ENCODE measurements at places on chromosomes 4 and X.

DNA sequence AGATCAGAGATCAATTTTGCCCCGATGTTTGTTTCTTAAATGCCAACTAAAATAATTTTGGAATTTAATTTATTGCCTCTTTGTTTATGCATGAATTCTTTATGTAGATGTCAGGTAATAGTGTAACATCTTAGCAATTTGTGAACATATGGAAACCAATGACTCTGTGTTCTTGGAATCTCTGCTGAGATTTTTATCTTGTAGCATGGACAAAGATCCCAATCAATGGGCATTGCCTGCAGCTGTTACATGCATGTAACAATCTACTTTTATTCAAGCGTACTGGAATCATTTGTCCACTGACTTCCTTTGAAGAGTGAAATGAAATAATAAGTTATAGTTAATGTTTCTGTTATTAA is 61.6 kb upstream of the ARSJ start:
- H3K36me3 ChIP-seq, result no peaks in the 10 kb centered on the region
- H3K27ac ChIP-seq, result no peak overlapping the region
- peak; percentile 57 for DNase-seq
- H3K27me3 ChIP-seq, result no peaks in the 10 kb centered on the region

DNA sequence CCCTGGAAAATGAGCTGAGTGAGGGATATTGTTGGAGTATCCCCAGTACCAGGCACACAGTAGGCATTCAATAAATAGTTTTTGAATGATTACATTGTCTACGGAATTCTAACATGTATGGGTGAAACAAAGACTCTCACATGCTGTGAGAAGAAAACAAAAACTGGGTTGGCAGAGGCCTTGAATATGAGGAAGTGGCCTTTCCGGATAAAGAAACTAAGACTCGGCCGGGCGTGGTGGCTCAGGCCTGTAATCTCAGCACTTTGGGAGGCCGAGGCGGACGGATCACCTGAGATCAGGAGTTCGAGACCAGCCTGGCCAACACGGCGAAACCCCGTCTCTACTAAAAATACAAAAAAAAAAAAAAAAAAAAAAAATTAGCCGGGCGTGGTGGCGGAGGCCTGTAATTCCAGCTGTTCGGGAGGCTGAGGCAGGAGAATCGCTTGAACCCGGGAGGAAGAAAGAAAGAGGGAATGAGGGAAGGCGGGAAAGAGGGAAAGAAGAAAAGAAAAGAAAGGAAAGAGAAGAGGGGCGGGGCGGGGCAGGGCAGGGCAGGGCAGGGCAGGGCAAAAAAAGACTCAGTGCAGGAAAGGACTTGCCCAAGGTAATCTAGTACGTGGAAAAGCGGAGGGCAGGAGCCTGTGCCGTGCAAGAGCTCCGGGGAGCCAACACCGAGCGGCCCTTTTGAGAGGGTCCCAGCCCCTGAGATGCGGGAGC is 689 bp upstream of the TMA16 start:
- H3K4me3 ChIP-seq, result peak overlapping the region; percentile 79
- no peaks in the 10 kb centered on the region for H3K4me1 ChIP-seq
- no peaks in the 10 kb centered on the region for H3K36me3 ChIP-seq
- no peaks in the 10 kb centered on the region for H3K27me3 ChIP-seq

GRCh38 chr4:151862766-151863165 is 102.0 kb upstream of the GATB start:
- no peak overlapping the region for H3K27ac ChIP-seq
- no peaks in the 10 kb centered on the region for H3K4me1 ChIP-seq
- peaks cover 8% of the 10 kb centered on the region for H3K27me3 ChIP-seq
- H3K4me3 ChIP-seq, result no peak overlapping the region
- peak; percentile 13 for DNase-seq

DNA sequence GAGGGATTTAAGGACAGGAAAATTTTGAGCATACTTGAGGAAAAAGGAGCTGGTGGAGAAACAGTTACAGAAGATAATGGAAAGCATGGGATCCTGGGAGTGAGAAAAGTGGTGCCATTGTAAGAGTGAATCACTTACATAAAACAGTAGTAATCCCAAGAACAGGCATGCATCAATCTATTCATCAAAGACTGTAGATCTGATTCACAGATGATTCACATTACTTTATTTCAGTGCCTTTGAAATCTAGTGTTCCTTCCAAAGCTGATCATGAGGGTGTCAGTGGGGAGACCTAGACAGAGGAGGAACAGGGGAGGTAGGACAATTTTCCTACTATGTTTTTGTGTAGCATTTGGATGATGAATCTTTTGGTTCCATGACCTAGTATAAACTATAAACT is 102.7 kb downstream of the TAB3 start:
- no peak overlapping the region for H3K4me3 ChIP-seq
- H3K27me3 ChIP-seq, result no peaks in the 10 kb centered on the region
- no peak for DNase-seq
- no peak overlapping the region for H3K27ac ChIP-seq
- H3K4me1 ChIP-seq, result no peaks in the 10 kb centered on the region

DNA sequence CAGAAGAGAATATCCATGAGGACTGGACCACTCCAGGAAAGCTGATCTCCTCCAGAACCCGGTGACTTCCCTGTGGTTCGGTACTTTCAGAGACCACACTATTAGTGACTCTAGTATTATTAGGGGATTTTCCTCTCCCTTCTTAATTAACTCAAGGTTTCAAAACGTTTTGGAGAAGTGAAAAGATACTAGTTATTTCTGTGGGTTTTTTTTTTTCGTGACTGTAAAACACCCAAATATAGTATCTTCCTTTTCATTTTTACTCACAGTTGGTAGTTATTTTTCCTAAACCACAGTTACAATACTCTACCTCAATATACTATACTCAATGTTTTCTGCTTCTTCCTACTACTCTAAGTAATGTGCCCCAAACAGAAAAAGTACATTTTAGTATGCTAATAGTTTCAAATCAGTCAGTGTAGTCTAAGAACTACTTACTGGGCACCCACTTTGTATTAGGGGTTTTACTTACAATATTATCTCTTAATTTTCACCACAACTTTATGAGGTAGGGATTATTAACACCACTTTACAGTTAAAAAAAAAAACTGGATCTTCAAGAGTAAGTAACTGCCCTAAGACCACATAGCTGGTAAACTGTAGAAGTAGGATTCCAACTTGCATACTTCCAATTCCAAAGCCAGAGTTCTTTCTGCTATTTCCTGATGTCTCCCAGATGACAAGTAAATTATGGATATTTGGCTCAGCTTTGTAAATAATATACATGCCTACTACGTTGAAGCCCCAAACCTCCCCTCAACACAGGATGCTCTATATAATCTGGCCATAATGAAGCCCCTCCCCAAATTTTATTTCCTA is 45.0 kb downstream of the SLC9A7 start:
- H3K4me1 ChIP-seq, result peaks cover 6% of the 10 kb centered on the region
- no peaks in the 10 kb centered on the region for H3K27me3 ChIP-seq
- peak; percentile 22 for DNase-seq
- peak overlapping the region; percentile 54 for H3K27ac ChIP-seq
- H3K36me3 ChIP-seq, result no peaks in the 10 kb centered on the region

GRCh38 chr4:48654015-48654664 is 125.9 kb downstream of the FRYL start:
- H3K36me3 ChIP-seq, result no peaks in the 10 kb centered on the region
- H3K4me1 ChIP-seq, result peaks cover 5% of the 10 kb centered on the region
- H3K27ac ChIP-seq, result no peak overlapping the region
- no peaks in the 10 kb centered on the region for H3K27me3 ChIP-seq

GRCh38 chrX:16807976-16808542 is 21.8 kb downstream of the TXLNG start:
- peak; percentile 68 for DNase-seq
- peak overlapping the region; percentile 66 for H3K4me3 ChIP-seq
- H3K27ac ChIP-seq, result peak overlapping the region; percentile 76
- no peaks in the 10 kb centered on the region for H3K27me3 ChIP-seq

DNA sequence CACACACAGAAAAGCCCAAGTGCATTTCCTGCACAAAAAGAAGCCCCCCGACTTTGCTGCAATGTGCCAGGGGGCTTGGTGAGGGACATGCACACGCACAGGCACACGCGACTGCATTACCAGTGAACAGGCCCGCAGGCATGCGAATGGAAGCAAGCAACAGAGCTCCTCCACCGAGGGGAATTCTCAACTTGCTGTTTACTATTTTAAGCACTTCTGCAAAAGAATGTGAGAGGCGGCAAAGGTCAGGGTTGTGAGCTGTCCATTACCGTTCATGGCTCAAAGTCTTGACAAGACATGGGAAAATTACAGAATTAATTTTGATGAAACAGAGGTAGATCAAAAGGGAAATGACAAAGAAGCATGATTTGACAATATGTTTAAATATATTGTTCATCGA is 342.5 kb upstream of the NOCT start:
- H3K36me3 ChIP-seq, result no peaks in the 10 kb centered on the region
- peak; percentile 15 for DNase-seq
- peaks cover 11% of the 10 kb centered on the region for H3K4me1 ChIP-seq

DNA sequence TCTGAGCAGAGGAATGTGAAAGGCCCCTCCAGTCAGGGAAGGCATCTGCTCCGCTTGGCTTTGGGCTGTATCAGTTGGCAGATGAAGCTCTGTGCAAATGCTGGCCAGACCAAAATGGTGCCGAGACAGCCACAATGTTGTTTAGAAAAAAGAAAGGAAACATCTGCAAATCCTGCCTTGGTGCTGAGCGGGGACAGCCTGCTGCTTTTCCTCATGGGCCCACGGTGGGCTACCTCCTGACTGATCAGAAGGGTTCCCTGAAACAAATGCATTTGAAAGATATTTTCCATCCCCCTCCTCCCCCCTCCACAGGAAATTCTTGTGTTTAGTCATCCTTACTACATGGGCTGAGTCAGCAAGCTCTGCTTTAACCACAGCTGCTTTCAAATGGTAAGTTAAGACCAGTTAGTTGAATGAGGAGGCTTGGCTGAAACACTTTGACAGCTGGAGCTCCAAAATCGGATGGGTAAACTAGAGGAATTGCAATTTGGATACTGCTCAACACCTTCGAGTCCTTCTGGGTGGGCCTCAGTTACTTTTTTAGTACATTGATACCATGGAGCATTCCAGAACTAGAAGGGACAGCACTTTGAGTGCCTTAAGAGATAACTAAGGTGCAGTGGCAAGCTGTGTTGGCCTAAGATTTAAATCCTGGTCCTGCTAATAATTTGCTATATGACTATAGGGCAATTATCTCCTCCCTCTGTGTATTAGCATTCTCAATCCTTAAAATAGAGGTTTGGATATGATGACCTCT is 36.0 kb downstream of the PLAC1 start:
- no peak overlapping the region for H3K4me3 ChIP-seq
- peak overlapping the region; percentile 90 for H3K27ac ChIP-seq
- H3K36me3 ChIP-seq, result no peaks in the 10 kb centered on the region
- no peaks in the 10 kb centered on the region for H3K27me3 ChIP-seq

DNA sequence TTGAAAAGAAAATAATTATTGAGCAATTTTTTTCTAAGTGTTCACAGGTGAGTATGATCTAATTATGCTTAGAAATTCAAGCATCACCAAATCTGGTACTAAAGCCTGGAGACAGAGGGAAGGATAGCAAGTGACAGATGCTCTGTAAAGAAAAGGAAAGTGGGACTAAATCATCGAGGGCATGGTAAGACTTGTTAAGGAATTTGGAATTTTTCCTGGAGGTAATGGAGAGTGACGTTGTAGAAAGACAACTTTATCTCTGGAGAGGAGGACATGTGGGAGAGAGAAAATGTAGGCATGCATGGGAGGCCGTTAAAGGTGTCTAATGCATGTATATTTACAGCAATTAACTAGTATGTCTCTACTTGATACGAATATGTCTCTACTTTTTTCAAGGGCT is 333.2 kb upstream of the ATOH1 start:
- H3K4me1 ChIP-seq, result no peaks in the 10 kb centered on the region
- no peak overlapping the region for H3K27ac ChIP-seq
- no peaks in the 10 kb centered on the region for H3K27me3 ChIP-seq

DNA sequence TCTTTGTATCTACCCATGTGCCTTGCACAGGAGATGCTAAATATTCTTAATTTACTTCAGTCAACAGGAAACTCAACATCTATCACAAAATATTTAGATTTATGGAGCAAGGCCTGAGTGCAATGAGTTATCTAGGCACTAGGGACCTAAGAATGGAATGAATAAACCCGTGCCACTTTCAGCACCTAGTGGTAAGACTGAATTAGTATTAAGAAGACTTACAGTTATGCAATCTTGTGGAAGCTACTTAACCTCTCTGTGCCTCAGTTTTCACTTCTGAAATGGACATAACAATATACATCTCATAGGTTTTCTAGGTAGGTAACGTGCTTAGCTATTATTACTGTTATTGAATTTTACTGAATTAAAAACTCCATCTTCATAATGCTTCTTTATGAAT is 144.6 kb upstream of the MAP3K15 start:
- H3K27me3 ChIP-seq, result no peaks in the 10 kb centered on the region
- H3K27ac ChIP-seq, result no peak overlapping the region
- H3K36me3 ChIP-seq, result no peaks in the 10 kb centered on the region
- H3K4me3 ChIP-seq, result no peak overlapping the region
- DNase-seq, result no peak

DNA sequence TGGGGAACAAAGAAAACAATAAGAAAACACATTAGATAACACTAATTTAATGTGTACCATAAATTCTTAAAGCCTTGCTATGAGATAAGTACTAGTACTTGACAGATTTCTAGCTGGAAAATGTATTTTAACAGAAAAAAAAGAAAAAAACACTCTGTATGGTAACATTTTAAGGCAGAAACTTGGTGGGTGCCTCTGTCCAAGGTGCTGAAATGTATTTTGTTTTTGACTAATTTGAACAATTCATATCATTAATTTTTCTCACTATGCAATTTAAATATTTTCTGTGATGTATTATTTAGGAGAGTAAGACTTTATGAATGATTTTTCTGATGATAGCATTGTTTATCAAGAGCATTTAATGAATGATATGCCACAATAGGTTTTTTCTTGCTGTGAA is 107.5 kb downstream of the GABRG1 start:
- H3K36me3 ChIP-seq, result no peaks in the 10 kb centered on the region
- H3K27me3 ChIP-seq, result no peaks in the 10 kb centered on the region
- DNase-seq, result no peak
- H3K27ac ChIP-seq, result no peak overlapping the region
- no peak overlapping the region for H3K4me3 ChIP-seq
- H3K4me1 ChIP-seq, result no peaks in the 10 kb centered on the region

GRCh38 chrX:96722781-96723180 is 38.1 kb downstream of the DIAPH2 start:
- no peak for DNase-seq
- no peaks in the 10 kb centered on the region for H3K4me1 ChIP-seq
- no peak overlapping the region for H3K4me3 ChIP-seq
- H3K27ac ChIP-seq, result no peak overlapping the region

GRCh38 chr4:186729856-186730255 is 6.2 kb upstream of the FAT1 start:
- H3K4me1 ChIP-seq, result peaks cover 10% of the 10 kb centered on the region
- no peaks in the 10 kb centered on the region for H3K27me3 ChIP-seq
- no peak overlapping the region for H3K27ac ChIP-seq
- no peak for DNase-seq
- no peaks in the 10 kb centered on the region for H3K36me3 ChIP-seq

All from IMR-90 (cell line).